Motor neuron (in vitro differentiated cells): ENCODE measurements at places on chromosomes 6 and 20.
A peak's percentile ranks its signal among the peaks of the same experiment; 100 is the strongest.

- no peak for ATAC-seq
Measured at GRCh38 chr20:61953037-61954021, 112.4 kb downstream of the TAF4 start.

DNA sequence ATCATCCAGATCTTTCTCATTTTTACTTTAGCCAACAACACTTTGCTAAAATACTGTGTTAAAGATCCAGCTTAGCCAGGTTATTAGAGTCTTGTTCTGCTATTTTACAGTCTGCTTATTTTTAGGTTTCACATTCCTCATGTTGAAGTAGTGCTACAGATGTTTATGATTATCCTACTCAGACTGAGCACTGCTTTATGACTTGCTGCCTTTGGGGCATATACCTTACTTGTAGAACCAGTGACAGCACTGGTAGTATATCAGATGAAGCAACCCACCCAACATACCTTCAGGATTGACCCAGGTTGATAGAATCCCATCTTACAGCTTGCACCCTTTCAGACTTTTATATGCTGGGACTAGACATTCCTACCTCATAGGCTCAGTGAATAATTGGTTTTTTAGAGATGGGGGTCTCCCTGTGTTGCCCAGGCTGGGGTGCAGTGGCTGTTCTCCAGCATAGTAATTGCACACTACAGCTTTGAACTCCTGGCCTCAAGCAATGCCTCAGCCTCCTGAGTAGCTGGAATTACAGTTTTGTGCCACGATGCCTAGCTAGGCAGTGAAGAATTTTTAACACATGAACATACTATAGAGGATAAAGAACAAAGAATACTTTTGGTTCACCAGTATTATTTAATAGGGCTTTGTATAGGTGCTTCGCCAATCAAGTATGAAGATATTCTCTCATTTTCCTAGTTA, 63.8 kb upstream of the DYNLRB1 start:
- ATAC-seq = peak; percentile 61

DNA sequence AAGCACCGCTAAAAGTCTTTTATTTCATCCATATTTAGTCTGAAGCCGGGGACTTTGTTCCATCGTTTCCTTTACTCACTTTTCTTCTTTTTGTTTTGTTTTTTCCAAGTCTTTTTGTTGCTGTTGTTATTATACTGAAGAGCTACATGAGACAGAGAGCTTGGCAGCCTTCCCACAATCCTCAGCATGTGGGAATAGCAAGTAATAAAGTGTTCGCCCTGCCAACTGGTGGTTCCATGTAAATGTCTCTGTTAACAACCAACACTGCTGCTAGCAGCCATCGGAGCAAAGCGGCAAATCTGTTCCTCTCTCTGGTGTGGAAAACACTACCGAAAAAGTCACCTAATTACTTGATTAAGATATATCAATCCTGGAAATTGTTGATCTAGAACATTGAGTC, 437.8 kb upstream of the ID4 start:
- no peak for ATAC-seq

DNA sequence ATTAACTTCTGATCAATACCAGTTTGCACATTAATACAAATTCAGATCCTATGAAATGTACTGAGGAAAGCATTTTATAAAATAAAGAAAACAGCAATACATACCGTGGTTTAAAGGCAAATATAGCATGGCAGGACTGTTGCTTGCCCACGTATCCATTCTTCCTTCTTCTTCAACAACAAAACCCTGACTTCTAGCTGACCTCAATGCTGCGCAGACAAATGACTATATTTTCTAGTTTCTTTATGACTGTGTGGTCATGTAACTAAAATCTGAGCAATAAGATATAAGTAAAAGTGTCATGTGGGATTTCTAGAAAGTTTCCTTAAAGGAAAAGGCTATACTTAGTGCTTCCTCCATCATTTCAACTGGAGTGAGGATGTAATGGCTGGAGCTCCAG, 85.0 kb downstream of the CDC40 start:
- no peak for ATAC-seq

DNA sequence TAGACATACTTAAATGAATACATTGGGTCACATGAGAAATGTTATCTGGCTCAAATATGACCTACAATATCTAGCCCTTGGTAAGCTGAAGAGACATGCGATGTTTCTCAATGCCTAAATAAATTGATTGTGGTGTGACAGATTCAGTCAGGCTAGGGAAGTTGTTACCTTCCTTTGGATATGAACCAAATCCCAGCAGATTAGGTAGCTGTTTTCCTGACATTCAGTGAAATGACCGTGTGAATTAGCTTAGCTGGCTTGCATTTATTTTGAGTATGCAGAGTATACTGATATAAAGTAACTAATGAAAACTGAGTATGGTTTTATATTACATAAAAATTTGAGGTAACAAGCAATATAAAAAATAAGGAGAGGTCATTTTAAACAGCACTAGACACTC, 288.2 kb downstream of the GJA1 start:
- no peak for ATAC-seq

DNA sequence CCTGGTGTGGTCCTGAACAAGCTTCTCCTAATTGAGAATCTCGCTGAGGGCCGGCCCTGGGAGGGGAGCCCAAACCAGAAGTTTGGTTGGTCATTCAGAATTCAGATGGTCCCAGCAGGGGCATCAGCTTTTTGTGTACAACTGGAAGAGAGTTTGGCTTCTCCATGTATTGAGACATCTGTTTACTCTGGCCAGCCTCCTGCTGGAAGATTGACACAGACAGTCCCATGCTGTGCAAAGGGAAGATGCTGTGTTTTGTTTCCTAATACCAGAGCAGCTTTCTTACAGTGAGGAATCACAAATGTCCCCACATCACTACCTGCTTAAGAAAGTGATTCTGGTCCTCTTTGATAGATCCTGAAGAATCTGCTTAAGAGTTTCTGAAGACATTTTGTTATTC, 97.8 kb downstream of the PLEKHG1 start:
- ATAC-seq = no peak

GRCh38 chr6:163460307-163460782, 45.8 kb downstream of the QKI start:
- no peak for ATAC-seq

GRCh38 chr6:139613496-139613895, 239.0 kb upstream of the CITED2 start:
- no peak for ATAC-seq

DNA sequence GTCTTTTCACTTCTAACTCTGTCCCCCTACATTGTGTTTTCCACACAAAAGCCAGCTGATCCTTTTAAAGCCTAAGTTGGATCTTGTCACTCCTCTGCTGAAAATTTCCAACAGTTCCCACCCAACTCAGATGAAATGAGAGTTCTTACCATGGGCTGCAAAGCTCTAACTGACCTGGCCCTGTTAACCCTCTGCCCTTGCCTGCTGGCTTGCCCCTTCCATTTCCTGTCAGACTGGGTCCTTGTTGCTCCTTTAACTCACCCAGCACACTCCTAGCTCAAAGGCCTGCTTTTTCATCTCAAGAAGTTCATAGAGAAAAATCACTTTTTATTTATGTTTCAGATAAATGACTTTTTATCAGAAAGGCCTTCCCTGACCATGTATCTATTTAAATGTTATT, 66.5 kb upstream of the HEY2 start:
- ATAC-seq = no peak

- no peak for ATAC-seq
Measured at GRCh38 chr6:107942142-107942541, 15.9 kb downstream of the SEC63 start.

GRCh38 chr6:118529756-118530155, 18.3 kb upstream of the PLN start:
- ATAC-seq = no peak

DNA sequence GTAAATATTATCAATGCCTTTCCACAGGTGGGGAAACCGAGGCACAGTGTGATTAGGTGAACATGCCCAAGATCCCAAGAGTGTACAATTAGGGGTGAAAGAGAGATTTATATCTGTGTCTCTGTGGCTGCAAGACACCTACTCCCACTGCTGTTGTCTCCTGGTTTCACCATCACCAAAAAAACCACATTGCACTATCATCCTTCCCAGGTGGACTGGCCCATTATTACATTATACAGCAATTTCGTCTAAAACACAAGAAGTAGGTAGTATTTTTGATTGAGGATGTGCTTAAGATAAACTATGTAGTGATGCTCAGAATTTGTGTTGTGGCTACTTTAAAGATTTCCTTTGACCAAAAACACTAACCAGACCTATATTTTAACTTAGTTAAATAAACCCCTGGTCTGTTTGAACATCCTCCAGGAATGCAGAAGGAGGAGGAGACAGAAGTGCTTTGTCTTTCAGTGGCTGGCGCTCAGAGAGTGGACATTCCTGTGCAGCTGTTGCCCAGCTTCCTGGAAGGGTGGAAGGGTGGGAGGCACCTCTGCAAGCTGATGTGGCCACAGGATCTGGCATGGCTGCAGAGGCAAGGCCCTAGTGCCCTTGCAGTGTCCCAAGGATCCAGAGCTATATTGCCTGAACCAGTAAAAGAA, 23.8 kb downstream of the DCBLD1 start:
- peak; percentile 59 for ATAC-seq

DNA sequence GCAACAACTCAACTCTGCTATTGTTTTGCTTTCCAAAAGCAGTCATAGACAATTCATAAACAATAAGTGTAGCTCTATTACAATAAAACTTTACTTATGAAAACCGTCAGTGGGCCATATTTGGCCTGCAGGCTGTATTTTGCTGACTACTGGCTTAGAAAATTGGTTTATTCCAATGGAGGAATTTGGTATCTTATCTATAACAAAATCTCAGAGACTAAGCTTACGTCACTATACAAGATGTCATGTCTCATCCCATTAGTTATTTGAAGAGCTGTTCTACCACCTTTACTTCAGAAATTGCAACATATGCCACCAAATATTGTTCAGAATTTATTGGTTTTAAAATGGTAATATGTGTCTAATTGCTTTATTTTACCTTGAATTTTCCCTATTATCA, 436.9 kb downstream of the HTR1B start:
- ATAC-seq = no peak

- peak; percentile 75 for ATAC-seq
Measured at GRCh38 chr6:41577356-41578216, 31.4 kb downstream of the FOXP4 start.

DNA sequence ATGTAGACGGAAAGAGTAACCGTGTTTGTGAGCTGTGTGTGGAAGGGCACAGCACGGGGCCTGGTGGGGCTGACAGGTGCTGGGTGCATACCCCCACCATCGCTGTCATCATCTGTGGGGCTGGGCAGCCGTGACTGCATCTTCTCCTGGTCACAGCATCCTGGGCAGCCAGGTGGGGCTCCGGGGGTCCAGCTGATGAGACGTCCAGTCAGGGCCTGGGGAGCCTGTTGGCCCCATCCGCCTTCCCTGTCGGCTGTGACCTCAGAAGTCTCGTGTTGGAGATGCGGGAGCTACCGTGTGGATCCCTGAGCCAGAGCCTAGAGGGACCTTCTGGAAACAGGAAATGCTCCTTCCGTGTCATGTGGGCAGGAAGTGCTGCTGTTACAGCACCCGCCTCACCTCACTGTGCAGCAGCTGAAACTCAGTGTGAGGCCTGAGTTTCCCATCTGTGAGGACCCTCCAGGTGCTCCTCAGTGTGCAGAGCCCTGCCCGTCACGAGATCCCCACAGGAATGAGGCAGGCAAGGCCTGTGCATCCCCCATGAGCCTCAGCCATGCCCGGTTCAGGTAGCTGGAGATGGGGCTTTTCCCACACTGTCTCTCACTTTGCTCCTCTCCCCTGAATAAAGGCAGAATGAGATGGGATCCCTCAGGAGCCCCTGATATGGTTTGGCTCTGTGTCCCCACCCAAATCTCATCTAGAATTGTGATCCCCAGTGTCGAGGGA, 108.7 kb downstream of the ERMARD start:
- no peak for ATAC-seq

DNA sequence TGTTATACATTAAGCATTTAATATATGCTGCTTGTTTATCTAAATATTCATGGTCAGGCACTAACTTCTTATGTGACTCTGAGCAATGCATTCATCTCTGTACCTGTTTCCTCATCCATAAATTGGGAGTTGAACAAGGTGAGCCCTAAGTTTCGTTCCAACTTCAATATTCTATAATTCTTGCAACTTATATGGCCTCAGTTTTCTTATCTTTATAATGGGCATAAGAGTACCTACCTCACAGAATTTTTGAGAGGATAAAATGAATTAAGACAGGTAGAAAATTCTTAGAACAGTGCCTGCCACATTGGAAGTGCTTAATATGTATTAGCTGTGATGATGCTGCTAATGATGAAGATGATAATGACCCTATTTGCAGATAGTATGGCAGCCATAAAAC, 11.8 kb upstream of the HIVEP2 start:
- ATAC-seq = no peak

DNA sequence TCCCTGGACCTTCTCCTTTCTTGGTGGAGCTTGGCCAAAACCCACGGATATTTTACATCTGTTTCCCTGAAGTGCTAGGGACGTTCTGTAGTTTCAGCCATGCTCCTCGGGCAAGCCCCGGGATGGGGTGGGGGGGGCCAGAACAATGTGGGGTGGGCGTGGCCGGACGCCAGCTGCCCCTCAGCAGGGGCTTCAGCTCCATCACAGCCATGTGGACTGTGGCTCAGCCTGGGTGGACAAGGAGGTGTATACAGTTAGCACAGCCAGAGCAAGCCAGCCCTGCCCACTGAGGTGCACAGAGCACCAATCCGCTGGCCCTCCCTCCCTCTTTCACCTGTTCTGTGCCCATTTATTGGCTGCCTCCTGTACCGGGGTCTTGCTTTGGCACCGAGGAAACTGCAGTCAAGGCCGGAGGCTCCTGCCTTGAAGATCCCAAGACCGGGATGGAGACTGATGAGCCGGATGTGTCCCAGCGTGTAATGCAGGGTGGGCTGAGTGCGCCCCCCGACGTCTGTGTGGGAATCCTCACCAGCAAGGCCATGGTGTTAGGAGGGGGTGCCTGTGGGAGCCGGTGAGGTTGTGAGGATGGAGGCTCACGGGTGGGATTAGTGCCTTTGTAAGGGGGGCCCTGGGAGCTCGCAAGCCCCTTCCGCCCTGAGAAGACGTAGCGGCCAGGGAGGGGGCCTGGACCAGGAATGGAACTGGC, 28.0 kb downstream of the FRMD1 start:
- ATAC-seq = peak; percentile 27

GRCh38 chr6:170279977-170280688, 10.7 kb downstream of the DLL1 start:
- peak; percentile 90 for ATAC-seq

DNA sequence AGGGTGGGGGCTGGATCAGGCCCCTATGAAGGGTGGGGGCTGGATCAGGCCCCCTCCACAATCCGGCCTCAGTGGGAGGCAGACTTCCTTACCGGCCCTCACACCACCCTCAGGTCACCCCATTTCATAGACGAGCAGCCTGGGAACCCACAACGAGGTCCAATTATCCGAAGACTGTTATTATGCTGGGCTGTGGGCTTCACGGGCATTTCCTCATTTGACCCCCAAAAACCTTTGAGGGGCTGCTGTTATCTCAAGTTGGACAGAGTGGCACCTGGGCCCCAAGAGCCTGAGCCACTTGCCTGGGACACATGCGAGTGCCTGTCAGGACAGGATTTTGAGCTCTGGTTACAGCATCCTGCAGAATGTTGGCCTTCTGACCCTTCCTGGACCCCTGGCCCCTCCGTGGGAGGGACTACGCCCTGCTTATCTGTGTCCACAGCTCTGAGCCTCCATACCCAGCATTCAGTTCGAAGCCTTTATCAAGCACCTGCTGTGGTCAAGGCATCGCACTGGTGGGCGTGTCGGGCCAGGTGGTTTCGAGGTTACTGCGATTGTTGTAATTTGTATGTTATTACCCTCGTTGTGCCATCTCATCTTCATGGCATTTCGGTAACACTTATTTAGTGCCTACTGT, 34.5 kb upstream of the PCMTD2 start:
- no peak for ATAC-seq
